ENCODE measurements at places on chromosomes 1 and 21.
A peak's percentile ranks its signal among the peaks of the same experiment; 100 is the strongest.

DNA sequence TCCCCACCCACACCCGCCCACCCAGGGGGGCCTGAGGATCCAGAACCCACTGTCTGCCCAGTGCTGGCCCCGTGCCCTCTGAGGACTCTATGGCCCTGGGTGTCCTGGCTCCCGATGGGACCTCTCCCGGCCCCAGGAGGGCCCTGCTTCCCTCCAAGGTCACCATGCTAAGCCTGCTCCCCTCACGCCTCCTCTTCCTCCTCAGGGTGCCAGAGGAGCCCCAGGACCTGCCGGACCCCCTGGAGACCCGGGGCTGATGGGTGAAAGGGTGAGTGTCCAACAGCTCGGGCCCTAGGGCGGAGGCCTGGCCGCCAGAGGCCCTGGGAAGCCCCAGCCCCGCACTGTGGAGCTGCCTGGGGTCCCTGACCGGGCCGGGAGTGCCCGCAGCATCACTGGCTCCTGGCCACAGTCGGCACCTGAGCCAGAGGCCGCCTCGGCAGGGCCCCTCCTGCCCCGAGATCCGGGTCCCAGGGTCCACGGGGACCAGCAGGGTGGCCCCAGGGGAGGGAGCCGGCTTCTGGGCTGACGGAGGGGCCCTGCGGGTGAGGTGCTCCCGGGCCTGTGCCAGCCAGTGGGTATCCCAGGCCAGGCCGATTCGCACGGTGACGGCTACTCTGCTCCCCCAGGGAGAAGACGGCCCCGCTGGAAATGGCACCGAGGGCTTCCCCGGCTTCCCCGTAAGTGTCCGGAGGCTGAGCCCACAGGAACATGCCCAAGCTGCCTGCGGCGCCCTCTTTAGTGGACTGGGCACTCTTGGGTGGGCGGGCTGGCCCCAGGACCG, 16.1 kb downstream of the COL6A1 start:
- DNase-seq, result no peak

DNA sequence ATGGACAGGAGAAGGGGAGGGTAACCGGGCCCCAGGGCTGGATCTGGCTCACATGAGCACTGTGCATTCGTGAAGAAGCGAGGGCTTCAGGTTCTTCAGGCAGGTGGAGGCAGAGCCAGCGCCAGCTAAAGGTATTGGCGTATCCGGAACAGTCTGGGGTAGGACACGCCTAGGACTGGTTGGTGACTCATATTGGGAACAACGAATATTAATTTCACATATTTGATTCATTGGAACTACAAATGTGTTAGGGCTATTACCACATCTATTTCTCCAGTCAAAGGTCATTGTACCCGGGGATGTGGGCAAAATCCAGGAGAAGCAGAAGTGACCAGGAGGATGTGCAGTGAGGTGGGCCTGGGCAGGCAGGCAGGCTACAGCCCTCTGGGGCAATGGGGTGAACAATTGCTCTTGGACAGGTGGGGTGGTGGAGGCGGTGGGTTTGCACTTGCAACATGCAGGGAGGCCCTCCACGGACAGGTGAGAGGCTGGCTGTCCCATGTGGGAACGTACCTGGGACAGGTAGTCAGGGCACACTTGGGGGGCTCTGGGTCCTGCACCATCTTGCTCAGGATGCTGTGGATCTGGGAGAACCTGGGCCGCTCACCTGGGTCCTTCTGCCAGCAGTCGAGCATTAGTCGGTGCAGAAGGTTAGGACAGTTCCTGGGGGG, 26.7 kb downstream of the CDCA8 start:
- no peak for DNase-seq

- DNase-seq, result no peak
Observed at GRCh38 chr1:5485968-5486696, 506.1 kb downstream of the NPHP4 start.

DNA sequence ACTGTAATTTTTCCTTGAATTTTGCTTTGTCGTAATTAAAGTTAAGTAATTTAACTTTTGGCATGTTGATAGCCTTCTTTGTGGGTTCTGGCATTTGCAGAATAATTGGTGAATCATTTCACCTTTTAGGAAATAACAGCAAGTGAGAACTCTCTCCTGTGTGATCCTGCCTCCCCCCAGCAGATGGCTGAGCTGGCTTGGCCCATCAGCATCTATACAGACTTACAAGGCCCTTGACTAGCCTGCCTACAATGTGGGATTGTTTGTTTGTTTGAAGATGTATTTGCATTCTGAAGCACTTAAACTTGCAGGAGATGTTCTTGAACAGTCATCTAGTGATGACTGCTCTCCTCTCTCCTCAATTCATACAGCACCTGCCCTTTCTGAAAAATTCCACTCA, 55.9 kb downstream of the MACO1 start:
- DNase-seq, result peak; percentile 47

DNA sequence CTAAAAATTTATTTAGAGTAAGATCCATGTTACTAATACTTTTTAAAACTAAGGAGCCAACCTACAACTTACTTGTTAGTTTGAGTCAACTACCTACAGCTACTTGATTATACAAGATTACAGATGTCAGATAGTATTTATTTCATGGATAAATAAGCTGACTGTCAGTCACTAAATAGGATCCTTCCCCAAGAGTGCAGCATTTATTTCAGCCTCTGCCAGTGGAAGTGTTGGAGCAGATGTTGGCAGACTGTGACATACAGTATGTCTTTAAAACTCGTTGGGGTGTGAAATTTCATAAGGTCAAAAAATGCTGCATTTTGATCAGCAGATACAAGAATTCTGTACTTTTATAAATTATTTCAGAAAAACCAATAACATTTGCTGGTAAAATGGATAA, 156.2 kb downstream of the AKT3 start:
- DNase-seq, result no peak

- DNase-seq, result no peak
Observed at GRCh38 chr1:114207635-114208034, 54.0 kb upstream of the SYT6 start.

DNA sequence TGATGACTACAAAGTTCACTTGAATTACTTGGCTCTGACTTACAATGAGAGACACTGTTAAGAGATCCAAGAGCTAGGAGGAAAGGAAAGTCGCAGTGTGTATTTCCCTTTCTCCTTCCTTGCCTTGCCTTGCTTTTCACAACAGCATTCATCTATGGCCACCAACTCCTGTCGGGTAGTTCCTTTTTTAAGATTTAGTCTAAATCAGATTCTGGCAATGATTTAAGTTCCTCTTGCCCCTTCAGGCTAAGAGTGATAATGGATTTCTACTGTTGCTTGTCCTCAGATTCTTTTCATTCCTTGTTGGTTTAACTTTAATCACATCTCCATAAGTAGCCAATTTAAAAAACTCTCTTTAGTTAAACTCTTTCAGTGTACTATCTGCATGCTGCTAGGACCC, 91.9 kb downstream of the GTF2B start:
- no peak for DNase-seq

DNA sequence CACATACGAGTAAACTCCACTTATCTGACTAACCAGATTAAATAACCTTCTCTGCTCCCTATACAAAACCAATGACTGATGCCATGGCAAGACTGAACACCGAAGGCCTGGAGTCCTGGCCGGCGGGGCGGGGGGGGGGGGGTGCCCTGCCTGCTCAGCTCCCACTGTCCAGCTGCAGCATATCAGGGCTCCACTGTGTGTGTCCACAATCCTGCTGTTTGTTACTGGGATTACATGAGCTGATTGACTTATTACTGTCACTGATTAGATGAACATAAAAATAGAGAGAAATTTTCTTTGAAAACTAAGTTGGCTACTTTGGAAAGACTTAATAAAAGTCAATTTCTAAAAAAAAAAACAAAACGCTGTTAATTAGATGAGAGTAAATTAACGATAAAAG, 24.9 kb downstream of the TMEM63A start:
- DNase-seq, result no peak

GRCh38 chr1:78678324-78678723, 28.7 kb downstream of the IFI44 start:
- no peak for DNase-seq

GRCh38 chr1:223487887-223488259, 94.7 kb downstream of the CCDC185 start:
- DNase-seq, result no peak

DNA sequence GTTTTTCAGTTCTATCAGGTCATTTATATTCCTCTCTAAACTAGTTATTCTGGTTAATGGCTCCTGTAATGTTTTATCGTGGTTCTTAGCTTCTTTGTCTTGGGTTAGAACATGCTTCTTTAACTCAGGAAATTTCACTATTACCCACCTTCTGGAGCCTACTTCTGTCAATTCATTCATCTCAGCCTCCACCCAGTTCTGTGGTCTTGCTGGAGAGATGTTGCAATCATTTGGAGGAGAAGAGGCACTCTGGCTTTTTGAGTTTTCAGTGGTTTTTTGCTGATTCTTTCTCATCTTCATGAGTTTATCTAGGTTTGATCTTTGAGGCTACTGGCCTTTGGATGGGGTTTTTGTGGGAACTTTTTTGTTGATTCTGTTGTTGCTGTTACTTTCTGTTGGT, 213.0 kb downstream of the BRINP2 start:
- no peak for DNase-seq

Measured in foreskin fibroblast (primary cell).